HepG2 (cell line): ENCODE measurements at places on chromosomes 16 and 17.

- DNase-seq: no peak
Observed at GRCh38 chr17:19343671-19344151, 18.8 kb downstream of the B9D1 start.

GRCh38 chr16:30569746-30570635, 1.5 kb downstream of the ZNF688 start:
- DNase-seq: no peak

DNA sequence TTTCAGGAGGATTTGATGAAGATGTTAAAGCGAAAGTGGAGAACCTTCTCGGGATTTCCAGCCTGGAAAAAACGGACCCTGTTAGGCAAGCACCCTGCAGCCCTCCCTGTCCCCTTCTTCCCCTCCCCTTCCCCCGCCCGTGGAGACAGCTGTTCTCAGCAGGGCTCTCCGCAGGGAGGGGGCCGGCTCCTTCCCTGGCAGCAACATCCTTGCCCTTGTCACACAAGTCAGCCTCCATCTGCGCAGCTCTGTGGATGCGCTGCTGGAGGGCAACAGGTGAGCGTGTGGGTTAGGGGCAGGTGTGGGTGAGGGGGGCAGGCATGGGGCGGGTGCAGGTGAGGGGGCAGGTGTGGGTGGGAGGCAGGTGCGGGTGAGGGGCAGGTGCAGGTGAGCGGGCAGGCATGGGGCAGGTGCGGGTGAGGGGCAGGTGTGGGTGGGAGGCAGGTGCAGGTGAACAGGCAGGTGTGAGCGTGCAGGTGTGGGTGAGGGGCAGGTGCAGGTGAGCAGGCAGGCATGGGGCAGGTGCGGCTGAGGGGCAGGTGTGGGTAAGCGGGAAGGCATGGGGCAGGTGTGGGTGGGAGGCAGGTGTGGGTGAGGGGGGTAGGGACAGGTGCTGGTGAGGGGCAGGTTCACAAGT, 9.4 kb downstream of the CYBC1 start:
- no peak for DNase-seq

DNA sequence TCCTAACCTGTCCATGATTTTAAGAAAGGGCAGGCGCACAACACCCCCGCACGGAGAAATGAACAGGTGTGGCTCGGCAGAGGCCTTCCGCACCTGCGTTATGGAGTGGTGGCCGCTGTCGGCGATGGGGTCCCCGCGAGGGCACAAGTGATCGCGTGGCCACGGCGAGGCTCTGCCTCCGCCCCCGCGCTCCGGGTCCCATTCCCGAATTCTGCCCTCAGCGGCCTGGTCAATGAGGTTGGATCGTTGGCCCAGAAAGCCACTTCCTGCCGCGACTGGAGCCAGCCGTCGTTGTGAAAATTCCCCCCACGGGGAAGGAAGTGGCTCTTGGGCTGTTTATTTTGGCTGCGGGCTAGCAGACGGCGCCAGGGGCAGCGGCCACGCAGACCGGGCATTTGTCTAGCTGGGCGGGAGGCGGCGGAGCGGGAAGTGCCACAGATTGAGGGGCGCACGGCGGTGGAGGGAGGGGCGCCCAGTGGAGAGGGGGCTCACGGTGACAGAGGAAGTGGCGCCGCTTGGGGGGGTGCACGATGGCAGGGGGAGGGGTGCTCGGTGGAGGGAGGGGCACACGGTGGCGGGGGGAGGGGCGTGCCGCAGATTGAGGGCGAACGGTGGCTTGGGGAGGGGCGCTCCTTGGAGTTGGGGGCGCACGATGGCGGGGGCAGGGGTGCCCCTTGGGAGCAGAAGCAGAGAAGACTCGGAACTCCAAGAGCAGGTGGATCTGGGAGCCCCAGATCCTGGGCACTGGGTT, 25.0 kb downstream of the MRC2 start:
- DNase-seq: no peak

- DNase-seq: no peak
Observed at GRCh38 chr16:47640661-47641060, 179.5 kb downstream of the PHKB start.

GRCh38 chr16:69712277-69712676, 14.1 kb downstream of the NQO1 start:
- no peak for DNase-seq

DNA sequence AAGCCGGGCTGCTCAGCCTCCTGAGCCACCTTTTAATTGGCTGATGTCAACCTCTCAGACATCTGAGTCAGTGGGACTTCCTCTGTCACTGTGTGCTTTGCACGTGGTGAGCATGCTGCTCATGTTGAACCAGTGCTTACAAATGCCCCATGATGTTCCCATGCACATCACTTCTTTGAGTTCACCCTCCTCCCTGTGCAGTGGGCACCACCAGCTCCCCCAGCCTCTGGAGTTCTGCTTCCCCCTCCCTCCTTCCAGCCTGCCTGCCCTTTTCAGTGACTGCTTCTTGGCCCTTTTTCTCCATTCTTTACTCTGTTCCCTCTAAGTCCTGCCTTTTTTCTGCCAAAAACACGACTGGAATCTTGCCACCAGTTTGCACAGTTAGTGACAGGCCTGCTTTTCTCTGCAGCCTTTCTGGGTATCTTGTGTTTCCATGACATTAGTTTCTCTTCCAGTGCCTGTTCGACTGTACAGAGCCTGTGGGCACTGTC, 41.6 kb downstream of the USP10 start:
- no peak for DNase-seq

DNA sequence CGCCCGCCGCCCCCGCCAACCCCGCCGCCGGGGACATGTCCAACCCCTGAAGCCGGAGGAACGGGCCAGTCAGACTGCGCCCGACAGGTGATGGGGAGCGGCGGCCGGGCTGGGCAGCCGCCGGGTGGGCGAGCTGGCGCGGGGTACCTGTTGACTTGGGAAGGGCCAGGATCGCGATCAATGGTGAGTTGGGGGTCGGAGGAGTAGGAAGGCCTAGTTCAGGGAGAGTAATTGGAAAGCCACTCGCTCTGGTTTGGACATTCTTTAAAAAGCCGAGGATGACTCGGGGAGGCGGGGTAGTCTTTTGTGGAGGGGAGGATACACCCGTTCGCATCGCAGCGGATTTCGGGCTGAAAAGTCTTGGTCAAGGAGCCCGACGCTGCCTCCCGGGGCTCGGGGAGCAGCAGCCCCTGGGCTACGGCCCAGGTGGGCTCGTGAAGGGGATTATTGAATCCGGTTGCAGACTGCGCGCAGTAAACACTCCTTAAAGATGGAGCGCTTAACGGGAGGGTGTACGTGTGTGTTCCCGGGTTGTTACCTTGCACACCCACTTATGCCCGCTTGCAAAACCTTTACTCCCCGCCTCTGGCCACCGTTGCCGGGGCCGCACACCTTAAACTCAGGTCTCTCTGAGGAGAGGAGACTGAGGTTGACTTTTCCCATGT, 123.8 kb downstream of the GOSR1 start:
- DNase-seq: no peak

DNA sequence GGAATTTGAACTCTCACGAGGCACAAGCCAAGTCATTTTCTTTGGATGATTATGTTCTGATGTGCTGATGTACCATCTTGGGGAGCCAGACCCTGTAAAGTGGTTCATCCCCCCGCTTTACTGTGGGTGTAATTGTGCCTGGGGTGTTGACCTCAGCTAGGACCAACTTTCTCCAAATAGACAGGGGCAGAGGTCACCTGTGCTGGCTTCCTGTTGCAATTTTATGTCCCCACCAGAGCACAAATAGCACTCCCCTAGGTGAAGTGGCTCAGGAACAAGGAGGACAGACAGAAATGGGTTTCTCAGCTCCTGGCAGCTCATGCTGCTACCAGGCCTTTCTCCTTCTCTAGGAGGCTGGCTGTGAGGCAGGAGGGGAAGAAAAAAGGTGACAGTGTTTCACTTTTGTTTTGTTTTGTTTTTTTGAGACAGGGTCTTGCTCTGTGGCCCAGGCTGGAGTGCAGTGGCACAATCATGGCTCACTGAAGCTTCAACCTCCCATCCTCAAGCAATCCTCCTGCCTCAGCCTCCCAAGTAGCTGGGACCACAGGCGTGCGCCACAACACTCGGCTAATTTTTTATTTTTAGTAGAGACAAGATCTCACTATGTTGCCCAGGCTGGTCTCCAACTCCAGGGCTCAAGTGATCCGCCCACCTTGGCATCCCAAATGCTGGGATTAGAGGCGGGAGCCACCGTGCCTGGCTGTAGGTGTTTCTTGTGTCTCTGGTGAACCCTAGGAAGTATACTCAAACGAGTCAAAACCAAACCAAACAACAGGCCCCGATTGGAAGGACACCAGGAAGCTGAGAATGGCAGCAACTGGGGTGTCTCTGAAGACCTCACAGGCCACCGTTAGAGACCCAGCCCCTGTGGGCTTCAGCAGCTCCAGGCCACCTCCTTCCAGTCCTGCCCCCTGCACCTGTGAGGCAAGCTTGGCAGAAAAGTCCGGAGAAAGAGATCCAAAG, 32.5 kb upstream of the WFIKKN2 start:
- no peak for DNase-seq

GRCh38 chr16:4016005-4016352, 100.3 kb downstream of the ADCY9 start:
- DNase-seq: no peak

DNA sequence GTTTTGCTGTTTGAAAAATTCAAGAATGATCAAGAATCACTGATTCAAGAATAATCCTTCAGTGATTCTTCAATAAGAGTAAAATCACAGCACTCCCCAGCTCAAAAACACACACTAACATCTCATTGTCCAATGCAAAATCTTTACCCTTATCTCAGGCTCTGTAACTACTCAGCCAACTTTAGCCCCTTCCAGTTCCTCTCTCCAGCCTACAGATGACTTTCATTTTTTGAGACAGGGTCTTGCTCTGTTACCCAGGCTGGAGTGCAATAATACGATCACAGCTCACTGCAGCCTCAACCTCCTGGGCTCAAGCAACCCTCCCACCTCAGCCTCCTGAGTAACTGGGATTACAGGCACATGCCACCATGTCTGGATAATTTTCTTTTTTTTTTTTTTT, 25.0 kb downstream of the STAT3 start:
- DNase-seq: no peak

GRCh38 chr17:20210180-20210579, 201.0 kb downstream of the SPECC1 start:
- no peak for DNase-seq

DNA sequence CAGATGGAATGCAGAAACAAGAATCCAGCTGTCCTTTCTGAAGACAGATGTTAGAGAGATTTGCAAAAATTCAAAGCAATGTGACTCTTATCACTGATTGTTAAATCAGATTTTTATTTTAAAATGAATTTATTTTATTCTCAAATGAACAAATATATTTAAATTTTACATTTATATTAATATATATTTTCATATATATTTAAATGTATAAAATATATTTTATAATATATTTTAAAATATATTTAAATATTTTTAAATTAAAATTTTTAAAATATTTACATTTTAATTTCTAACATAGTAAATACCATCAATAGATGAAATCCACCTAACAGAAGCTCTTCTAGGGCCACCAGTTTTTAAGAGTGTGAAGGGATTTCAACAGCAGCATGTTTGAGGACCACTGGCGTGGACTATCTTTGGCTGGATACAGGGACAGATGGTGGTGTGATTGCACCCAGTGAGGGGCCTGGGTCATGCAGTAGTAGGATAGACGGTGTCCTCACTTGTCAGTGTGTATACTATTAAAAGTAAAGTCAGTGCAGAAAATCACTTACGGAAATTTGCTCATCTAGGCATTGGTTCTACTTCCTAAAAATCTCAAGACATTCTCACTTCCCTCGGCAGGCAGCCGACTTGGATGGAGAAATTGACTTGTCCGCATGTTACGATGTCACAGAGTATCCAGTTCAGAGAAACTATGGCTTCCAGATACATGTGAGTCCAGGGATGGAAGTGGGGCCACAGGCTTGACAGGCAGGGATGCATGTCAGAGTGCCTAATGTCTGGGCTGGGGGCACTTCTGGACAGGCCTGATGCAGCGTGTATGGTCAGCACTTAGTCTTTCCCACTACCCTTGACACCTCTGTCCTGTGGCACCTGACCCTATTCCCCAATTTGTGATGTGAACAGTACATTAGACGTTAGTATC, 56.3 kb downstream of the PLD6 start:
- no peak for DNase-seq

- DNase-seq: no peak
Observed at GRCh38 chr17:45834471-45835396, 9.9 kb upstream of the SPPL2C start.

- DNase-seq: no peak
Observed at GRCh38 chr17:77516902-77517301, 376.1 kb downstream of the SEC14L1 start.

DNA sequence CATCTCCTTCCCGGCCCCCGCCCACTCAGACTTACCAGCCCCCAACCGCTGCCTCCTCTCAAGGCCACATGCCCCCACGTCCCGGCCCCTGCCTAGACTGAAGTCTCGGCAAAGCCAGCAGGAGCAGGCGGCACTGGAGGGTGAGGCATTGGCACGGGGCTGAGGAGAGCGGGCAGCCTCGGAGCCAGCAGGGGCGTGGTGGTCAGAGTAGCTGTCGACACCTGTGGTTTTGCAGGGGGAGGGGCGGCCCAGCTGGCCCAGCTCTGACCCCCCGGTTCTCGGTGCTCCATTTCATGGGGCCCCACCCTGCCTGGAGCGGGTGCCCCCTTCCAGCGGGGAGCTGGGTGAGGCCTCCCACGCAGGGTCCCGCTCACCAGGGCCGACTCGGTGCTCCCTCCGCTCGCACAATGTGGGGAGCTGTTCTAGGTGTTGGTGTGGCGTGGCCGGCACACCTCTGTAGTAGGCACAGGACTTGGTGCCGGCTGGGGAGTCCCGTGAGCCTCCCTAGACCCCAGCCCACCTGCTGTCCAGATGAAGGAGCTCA, 4.7 kb downstream of the CDH15 start:
- DNase-seq: no peak

DNA sequence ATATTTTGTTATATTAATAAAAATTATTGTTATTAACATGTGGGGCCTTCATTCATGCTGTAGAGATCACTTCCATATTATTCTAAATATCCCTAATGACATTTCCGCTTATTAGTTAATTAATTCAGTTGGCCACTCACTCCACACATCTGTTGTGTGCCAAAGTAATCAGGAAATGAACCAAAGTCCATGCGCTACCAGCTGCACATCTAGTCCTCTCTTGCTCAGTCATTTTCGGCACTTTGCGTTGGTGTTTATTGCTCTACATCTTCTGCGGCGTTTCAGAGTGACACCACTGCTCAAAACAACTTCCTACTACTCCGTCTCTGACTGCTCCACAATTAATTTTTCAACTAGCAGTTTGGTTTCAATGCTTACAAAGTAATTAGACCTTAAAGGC, 101.4 kb upstream of the ZFHX3 start:
- DNase-seq: peak; percentile 39

GRCh38 chr17:41434415-41434814, 6.4 kb downstream of the KRT38 start:
- DNase-seq: no peak

DNA sequence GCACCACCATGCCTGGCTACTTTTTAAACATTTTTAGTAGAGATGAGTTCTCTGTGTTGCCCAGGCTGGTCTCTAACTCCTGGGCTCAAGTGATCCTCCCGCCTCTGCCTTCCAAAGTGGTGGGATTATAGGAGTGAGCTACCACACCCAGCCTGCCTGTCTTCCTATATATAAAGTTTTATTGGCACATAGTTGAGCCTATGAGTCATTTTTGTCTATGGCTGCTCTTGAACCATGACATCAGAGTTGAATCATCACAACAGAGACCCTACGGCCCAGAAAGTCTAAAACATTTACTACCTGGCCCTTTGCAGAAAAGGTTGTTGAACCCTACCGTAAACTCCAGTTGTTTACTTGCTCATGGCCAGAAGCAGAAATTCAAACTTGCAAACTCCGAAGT, 7.9 kb downstream of the SEPTIN12 start:
- DNase-seq: no peak
